ELR (cell line): ENCODE measurements at places on chromosomes 5 and 9.
A peak's percentile ranks its signal among the peaks of the same experiment; 100 is the strongest.

DNA sequence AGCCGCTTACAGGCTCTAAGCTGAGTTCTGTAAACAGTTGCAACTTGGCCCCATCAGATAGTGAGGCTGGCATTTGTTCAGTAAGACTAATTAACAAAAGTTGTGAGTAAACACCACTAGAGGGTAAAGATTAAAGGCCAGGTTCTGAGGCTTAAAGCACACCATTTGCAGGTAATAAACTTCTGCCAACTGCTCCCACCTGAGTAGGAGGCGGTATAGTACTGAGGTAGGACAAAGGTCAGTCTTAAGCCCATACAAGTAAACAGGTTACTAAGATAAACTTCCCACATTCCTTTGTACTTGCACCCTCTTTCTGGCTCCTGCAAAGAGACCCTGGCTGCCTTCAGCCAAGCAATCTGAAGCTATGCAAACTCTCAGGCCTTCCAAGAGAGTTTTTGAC is 419.6 kb downstream of the DNAH5 start:
- DNase-seq = no peak

DNA sequence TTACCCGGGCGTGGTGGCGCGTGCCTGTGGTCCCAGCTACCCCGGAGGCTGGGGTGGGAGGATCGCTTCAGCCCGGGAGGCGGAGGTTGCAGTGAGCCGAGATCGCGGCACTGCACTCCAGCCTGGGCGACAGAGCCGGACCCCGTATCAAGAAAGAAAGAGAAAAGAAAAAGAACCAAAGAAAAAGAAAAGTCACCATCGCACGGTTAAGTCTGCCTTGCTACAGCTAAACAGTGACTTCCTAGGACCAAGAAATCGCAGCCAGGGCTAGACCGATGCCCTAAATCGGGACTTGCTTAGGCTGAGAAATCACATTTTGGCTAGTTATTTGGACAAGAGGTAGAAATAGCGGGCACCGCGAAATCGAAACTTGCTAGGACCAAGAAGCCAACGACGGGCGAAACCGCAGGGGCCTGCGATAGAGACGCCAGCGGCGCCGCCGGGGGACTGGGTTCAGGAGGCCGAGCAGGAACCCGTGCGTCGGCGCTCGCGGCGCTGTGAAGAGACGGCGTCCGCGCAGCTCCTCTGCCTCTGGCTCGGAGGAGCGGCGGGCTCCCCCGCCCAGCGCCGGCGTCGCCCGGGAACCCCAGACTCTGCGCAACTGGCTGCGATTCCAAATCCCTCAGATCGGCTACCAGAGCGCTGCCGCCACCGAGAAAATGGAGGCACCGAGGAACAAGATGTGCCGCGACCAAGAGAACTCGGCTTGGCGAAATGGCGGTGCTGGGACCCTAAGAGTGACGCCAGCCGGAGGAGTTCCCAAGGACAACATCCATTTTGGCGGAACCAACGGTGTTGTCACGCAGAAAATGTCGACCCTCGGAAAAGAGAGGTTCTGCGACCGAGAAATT is 26.1 kb upstream of the ANXA2R start:
- DNase-seq = peak; percentile 74

- DNase-seq = no peak
Measured at GRCh38 chr5:88551724-88552345, 283.2 kb upstream of the TMEM161B start.

DNA sequence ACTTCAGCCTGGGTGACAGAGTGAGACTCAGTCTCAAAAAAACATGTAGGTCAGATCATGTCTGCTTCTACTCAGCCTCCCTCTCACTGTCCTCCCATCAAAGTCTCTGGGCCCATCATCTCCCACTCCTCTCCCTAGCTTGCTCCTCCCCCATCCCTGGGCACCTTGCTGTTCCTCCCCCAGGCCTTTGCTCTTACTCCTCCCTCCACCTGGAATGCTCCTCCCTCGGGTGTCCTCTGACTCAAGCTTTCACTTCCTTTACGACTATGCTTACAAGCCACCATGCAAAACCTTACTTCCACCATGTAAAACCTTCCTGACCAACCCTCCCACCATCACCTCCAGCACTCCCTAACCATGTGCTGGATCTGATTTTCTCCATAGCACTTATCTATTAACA is 51.5 kb downstream of the MTMR12 start:
- peak; percentile 10 for DNase-seq

DNA sequence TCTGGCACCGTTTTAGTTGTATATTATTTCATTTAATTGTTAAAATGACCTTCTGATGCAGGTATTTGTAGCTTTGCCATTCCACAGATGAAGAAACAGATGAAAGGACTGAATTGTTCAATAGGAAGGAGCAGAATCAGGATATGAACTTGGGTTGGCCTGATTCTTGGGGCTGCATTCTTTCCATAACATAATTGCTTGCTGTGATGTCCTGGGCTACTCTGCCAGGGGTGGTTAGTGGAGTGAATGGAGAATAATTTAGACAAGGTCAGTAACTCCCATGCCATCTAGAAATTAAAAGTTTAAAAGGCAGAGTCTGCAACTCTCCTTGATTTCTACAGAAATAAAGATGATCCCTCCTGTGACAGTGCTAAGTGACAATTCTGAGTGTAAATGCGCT is 15.9 kb downstream of the TLR4 start:
- DNase-seq = no peak

DNA sequence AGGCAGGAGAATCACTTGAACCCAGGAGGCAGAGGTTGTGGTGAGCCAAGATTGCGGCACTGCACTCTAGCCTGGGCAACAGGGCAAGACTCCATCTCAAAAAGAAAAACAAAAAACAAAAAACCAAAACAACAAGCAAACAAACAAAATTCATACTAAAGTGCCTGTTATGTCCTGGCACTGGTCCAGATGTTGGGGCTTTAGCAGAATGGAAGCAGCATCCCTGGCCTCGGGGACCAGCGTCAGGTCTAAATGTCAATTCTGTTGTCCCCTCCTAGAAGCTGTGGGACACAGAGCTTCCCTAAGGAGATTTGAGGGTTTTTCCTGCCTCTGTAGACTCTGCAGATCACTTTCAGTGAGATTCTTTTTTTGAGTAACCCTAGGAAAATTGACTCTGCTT is 26.2 kb downstream of the PPARGC1B start:
- DNase-seq = no peak

DNA sequence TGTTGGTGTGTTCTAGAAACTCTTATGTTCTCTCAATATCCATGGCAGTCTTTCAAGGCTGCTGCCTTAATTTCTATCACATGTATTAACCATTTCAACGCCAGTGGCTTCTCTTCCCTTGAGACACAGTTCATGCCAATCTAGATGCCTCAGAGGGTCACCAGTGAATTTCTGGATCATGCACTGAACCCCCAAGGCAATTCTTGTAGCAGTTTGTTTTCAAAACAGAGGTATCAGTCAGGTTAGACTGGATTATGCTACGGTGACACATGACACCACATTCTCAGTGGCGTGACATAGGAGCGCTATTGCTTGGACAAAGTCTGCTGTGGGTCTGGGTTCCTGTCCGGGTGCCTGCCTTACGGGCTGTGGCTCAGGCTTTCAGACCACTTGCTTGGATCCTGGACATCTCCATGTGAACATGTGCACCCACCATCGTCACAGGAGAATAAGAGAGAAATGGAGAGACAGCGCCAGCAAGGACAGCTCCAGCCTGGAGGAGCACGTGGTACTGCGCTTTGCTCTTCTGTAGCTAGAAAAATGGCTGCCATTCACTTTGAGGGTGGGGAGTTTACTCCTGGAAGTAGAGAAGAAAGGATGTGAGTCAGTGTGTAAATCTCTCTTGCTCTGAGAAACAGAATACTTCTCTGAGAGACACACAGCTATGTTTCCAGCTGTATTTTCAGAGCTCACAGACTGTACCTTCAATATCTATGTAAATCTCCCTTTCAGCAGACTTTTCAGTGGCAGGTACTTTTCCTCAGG is 329.3 kb upstream of the ADCY2 start:
- no peak for DNase-seq

- no peak for DNase-seq
Measured at GRCh38 chr5:11377896-11378295, 526.4 kb downstream of the CTNND2 start.
